Parietal lobe (tissue), 2 donors: ENCODE measurements at places on chromosomes 2 and 18. TPM values are rescaled to one million over a fixed set of nuclear protein-coding genes. Genes with fewer than 3 reads are reported as not detected.

RIT2 gene
- total RNA-seq, result 30.0 TPM

STPG4 gene
- total RNA-seq, result 1.9 TPM

NAPG gene
- total RNA-seq, result 90.5 TPM

NT5C1B gene
- total RNA-seq, result not detected

RNU2-63P gene
- total RNA-seq, result not detected

ACTG2 gene
- not detected for total RNA-seq

NGEF gene
- total RNA-seq, result 33.5 TPM

RNPEPL1 gene
- total RNA-seq, result 10.6 TPM

GPR45 gene
- total RNA-seq, result 0.94 TPM

SLC14A1 gene
- 0.94 TPM for total RNA-seq

SFTPB gene
- not detected for total RNA-seq

SCN2A gene
- total RNA-seq, result 174 TPM

NPHP1 gene
- 6.3 TPM for total RNA-seq

CCDC141 gene
- 3.4 TPM for total RNA-seq

DSEL gene
- total RNA-seq, result 74.5 TPM

WNT10A gene
- not detected for total RNA-seq

POTEC gene
- 0.31 TPM for total RNA-seq

KCNG2 gene
- 0.31 TPM for total RNA-seq

SLC16A14 gene
- total RNA-seq, result 49.5 TPM

EHD3 gene
- total RNA-seq, result 10.3 TPM

BCL2 gene
- total RNA-seq, result 49.1 TPM

MFSD2B gene
- total RNA-seq, result 0.63 TPM

NRP2 gene
- 37.9 TPM for total RNA-seq

PRKAG3 gene
- not detected for total RNA-seq

BMPR2 gene
- 121 TPM for total RNA-seq

TGFBRAP1 gene
- total RNA-seq, result 30.4 TPM

TRIM43 gene
- total RNA-seq, result not detected
